ENCODE measurements at places on chromosomes 3 and 15. TPM values are rescaled to one million over a fixed set of nuclear protein-coding genes. Genes with fewer than 3 reads are reported as not detected.

MKRN3 gene
- 2.0 TPM for total RNA-seq

THRB gene
- total RNA-seq: 0.99 TPM

DLEC1 gene
- 0.06 TPM for total RNA-seq

UCN2 gene
- 9.3 TPM for total RNA-seq

CEMIP gene
- 2.4 TPM for total RNA-seq

ZKSCAN7 gene
- not detected for total RNA-seq

STAB1 gene
- total RNA-seq: 0.05 TPM

PSTPIP1 gene
- not detected for total RNA-seq

SLCO2A1 gene
- total RNA-seq: 0.07 TPM

ZXDC gene
- 7.6 TPM for total RNA-seq

SLC12A8 gene
- 1.6 TPM for total RNA-seq

ITIH1 gene
- total RNA-seq: not detected

HDC gene
- 0.16 TPM for total RNA-seq

TGM5 gene
- total RNA-seq: not detected

CD96 gene
- not detected for total RNA-seq

SIDT1 gene
- 0.38 TPM for total RNA-seq

PIERCE2 gene
- total RNA-seq: 5.4 TPM

SPINT1 gene
- 1.1 TPM for total RNA-seq

KCNMB2 gene
- not detected for total RNA-seq

CKMT1A gene
- 3.3 TPM for total RNA-seq

UBA3 gene
- total RNA-seq: 24.1 TPM

PEX11A gene
- 6.8 TPM for total RNA-seq

ST8SIA2 gene
- 0.44 TPM for total RNA-seq

PARP9 gene
- total RNA-seq: 5.3 TPM

ZSCAN2 gene
- 15.5 TPM for total RNA-seq

RASGRF1 gene
- total RNA-seq: 0.42 TPM

SSUH2 gene
- 0.57 TPM for total RNA-seq

ZIC1 gene
- not detected for total RNA-seq

ADAMTS7 gene
- total RNA-seq: 4.2 TPM

SCAPER gene
- 3.0 TPM for total RNA-seq

STX19 gene
- not detected for total RNA-seq

GOLGA6B gene
- total RNA-seq: not detected

NR2E3 gene
- 0.38 TPM for total RNA-seq

ILDR1 gene
- total RNA-seq: not detected

PTPN23 gene
- 21.5 TPM for total RNA-seq

MEGF11 gene
- 0.66 TPM for total RNA-seq

PLSCR4 gene
- 4.6 TPM for total RNA-seq

FAM227B gene
- total RNA-seq: 0.96 TPM

LYZL4 gene
- not detected for total RNA-seq

FETUB gene
- 0.05 TPM for total RNA-seq

ASB7 gene
- total RNA-seq: 12.7 TPM

CMTM7 gene
- total RNA-seq: 30.5 TPM

PPM1L gene
- 0.84 TPM for total RNA-seq

PCBP4 gene
- 12.3 TPM for total RNA-seq

CPLX3 gene
- total RNA-seq: not detected

GRK7 gene
- not detected for total RNA-seq

TMEM158 gene
- 24.2 TPM for total RNA-seq

SLC28A1 gene
- total RNA-seq: 0.05 TPM
